ENCODE measurements at places on chromosomes 13 and 19.
A peak's percentile ranks its signal among the peaks of the same experiment; 100 is the strongest.

DNA sequence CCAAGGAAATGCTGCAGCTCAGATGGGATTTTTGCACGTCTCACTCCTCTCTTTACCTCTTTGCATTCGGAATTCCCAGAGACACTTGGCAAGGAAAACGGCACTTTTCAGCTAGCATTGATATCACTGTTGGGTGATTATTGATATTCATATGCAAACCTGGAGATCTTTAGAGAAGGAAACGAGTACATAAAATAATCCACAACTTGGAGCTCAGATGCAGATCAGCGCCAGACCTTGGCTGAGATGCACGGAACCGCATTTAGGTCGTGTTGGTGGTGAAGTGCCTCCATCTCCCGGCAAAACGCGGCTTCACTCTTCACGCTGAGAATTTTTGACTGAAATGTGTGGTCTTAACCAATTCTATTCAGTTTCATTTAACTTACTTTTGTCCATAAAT is 77.2 kb upstream of the ARHGEF7 start:
- no peak for DNase-seq

GRCh38 chr13:20843166-20843565 is 59.4 kb downstream of the XPO4 start:
- no peak for DNase-seq

DNA sequence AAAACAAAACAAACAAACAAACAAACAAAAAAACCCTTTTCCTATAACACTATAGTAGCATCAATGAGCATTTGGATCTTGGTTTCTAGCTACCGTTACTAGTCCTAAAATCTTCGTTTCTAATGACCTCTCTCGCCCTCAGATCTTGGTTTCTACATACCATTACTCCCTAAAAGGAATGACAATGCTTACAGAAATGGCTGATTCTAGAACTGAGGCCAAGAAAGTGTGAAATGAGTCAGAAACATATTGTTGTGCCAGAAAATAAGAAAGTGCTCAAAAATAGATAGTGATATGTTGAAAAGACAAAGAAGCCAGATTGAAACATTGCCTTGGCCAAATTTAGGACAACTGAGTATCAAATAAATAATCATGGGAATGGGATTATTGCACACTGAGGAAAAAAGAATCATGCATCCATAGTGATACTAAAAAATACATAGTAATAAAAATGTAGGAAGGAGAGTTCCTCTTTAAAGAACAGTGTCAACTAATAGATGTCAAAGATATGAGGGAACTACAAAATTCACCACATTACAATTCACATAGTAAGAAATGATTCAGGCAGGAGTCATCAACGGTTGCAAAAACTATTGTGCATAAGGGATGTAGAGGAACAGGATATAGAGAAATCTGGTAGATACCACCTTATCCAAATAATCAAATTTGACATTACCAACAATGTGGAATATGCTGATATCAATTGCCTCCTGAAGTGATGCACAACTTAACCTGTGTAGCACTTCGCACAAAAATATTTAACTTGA is 386.6 kb downstream of the DIAPH3 start:
- DNase-seq = no peak

- no peak for DNase-seq
These were observed 334.0 kb downstream of the LIG4 start for GRCh38 chr13:107881362-107881761.

DNA sequence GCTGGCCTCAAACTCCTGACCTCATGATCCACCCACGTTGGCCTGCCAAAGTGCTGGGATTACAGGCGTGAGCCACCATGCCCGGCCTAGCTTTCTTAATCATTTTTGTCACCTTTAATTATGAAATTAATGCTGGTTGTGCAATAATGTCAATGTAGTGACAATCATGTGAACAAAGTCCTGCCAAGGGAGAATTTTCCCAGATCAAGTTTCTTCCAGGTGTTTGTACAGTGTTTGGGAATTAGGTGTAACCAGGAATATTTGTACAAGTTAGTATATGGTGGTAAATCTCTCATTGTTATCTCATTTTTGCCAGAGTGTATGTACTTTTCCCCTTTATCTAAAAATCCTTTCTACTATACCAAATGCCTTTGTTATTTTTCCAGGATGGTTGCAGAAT is 171.1 kb downstream of the UGGT2 start:
- DNase-seq = no peak

GRCh38 chr13:68350554-68350953 is 1120.4 kb upstream of the PCDH9 start:
- no peak for DNase-seq

DNA sequence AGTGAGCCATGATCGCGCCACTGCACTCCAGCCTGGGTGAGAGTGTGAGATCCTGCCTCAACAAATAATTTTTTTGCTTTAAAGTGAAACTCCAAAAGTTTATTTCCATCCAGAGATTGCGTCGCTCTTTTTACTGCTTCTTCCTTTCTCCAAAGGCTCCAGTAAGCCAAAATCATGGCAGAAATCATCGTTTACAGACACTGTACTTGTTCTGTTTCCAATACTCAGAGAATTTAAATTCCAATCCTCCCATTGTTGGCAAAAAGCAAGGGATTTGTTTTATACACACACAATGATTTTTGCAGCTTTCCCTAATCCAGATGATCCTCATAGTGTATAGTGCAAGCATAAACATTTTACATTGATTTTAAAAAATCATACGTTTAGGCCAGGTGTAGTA is 15.3 kb downstream of the FBXO27 start:
- DNase-seq = no peak

DNA sequence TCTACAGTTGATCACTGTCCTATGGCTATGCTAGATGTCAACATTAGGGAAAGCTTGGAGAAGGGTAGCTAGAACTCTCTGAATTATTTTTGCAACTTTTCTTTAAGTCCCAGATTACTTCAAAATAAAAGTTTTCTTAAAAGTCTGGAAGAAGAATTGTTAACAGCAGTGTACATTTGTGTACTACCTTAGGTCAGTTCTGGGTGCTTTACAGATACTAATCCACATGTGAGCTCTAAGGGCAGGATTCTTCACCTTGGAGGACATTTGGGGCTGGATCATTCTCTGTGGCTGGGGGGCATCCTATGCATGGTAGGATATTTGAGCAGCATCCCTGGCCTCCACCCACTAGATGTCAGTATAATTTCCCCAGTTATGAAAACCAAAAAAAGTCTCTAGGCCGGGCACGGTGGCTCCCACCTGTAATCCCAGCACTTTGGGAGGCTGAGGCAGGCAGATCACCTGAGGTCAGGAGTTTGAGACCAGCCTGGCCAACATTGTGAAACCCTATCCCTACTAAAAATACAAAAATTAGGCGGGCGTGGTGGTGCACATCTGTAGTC is 2.8 kb downstream of the BRME1 start:
- DNase-seq = peak; percentile 73

DNA sequence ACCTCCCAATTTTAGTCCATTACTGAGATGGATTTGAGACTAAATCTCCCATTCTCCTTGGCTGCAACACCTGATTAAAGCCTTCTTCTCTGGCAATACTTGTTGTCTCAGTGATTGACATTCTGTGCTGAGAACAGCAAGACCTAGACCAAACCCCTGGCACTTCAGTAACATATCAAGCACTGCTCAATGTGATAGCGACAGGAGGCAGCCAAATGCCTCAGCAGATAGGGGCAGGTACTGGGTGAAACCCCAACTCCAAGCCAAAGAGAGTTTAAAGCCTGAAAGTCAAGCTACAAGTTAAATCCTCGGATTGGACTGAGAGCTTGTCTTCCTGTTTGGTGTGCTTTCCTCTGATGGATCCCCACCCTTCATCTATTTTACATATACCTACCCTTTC is 52.7 kb downstream of the STARD13 start:
- DNase-seq = no peak

DNA sequence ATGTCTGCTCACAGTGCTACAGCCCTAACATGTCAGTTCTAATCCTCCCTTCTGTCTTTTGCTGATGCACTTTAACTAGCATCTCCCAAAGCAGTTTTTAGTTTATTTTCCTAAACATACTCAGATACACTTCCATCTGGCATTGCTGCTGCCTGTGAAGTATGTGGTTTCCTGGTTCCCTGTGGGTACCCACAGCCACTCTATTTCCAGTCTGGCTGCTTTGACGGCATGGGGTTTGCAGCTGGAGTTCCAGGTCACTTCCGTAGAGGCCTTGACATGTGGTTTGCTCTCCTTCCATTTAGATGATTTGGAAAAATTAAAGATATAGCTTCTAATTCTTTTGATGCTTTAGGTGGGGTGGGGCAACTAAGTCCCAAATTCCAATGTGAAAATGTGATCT is 375.5 kb downstream of the PCDH20 start:
- DNase-seq = no peak

- peak; percentile 97 for DNase-seq
These were observed 23.6 kb upstream of the ZNF724 start for GRCh38 chr19:23273590-23274412.

- DNase-seq = no peak
These were observed 102.4 kb downstream of the EFNB2 start for GRCh38 chr13:106433066-106433465.

GRCh38 chr13:67421475-67421874 is 191.3 kb upstream of the PCDH9 start:
- DNase-seq = peak; percentile 34

- peak; percentile 63 for DNase-seq
These were observed 42.5 kb downstream of the IRS2 start for GRCh38 chr13:109743706-109744453.

GRCh38 chr19:50496189-50497021 is 14.6 kb downstream of the JOSD2 start:
- DNase-seq = no peak

All from KBM-7 (cell line).